ENCODE measurements at places on chromosomes 12 and 14.

- no peak for DNase-seq
These were observed 139.1 kb downstream of the TMTC1 start for GRCh38 chr12:29644536-29645162.

- DNase-seq, result no peak
These were observed 527.7 kb downstream of the RPS29 start for GRCh38 chr14:49058511-49058910.

- no peak for DNase-seq
These were observed 16.1 kb upstream of the IFNG start for GRCh38 chr12:68175557-68176061.

GRCh38 chr14:85731186-85731585 is 201.2 kb downstream of the FLRT2 start:
- DNase-seq, result peak; percentile 95

DNA sequence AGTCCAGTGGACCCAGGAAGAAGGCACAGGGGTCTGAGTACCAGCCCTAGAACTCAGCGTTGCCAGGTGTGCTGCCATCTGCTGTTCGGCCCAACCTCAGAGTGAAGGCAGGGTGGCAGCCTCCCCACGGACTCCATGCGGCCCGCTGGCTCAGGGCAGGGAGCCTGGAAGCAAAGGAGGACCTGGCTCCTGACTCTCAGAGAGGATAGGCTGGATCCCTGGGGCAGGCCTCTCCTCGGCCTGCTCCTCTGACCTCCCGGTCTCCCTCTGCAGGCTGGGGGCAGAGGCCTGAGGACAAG is 10.1 kb downstream of the MCRS1 start:
- DNase-seq, result no peak

DNA sequence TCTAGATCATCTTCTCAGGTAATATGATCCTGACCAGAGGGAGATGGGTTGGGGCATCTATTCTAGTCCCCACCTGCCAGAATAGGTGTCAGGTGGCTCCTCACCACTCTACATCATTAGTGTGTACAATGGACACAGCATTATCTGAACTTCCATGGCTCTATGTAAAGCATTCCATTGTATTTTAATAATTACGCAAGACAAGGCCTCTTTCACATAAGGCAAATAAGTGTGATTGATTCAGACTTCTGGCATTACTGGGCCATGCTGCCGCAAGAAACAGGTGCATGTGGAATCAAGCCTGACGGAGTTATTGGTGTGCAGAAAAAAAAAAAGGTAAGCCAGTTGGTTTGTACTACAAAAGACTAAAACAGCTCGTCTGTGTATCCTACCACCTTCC is 3.1 kb upstream of the DDHD1 start:
- no peak for DNase-seq

- DNase-seq, result no peak
These were observed 85.4 kb downstream of the PIWIL1 start for GRCh38 chr12:130423136-130423535.

Data from fibroblast of skin of scalp (primary cell).